ENCODE measurements at places on chromosomes 7 and 10.
A peak's percentile ranks its signal among the peaks of the same experiment; 100 is the strongest.

- DNase-seq: peak; percentile 61
These were observed at the start of gene NIPSNAP2 for GRCh38 chr7:55964261-55965099. Gene NIPSNAP2, plus strand, starts transcription at chr7:55964585. Its CDS starts 25 bp downstream, at chr7:55964610.

GRCh38 chr10:79293841-79294581 is 53.3 kb upstream of the PPIF start:
- peak; percentile 57 for DNase-seq

DNA sequence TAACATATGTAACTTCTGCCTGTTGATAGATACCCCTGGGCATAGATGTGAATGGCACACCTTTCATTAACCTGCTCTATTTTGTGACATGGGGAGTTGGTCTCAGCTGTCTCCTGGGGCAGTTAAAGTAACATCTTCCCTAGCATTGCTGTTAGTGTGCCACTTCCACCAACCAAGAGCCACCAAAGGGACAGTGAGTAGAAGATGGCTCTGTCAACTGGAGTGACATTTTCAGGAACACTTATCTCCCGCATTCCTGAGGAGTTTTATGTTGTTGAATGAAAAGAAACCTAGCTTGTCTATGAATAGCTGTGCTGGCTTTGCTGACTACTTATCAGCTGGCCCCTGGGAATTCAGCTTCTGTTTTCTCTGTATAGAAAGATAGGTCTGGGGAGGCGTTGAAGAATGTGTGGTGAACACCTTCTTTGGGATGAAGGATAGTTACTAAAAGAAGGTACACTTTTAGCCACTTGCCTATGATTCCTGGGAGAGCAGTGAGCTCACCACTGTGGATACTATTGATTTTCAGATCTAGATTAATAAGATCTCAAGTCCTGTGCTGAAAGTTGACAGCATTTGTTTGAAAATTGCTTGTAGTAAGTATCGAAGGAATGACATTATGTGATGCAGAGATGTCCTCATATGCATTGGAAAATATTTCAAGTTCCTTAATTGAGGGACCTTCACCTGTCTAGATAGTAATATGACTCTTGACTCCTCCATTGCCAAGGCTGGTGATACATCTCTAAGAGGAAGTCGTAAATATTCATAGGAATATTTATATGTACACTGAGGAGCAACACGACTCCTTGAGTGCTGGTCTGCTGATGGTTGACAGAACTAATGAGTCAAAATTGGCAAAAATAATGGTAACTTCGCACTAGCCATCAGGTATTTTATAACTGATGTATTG is 7.6 kb downstream of the STARD3NL start:
- no peak for DNase-seq

GRCh38 chr7:90713628-90714027 is 117.5 kb downstream of the CDK14 start:
- DNase-seq: no peak

- no peak for DNase-seq
These were observed 54.3 kb downstream of the ZNF438 start for GRCh38 chr10:30977385-30977784.

GRCh38 chr7:134781171-134781570 is 1.7 kb downstream of the CALD1 start:
- no peak for DNase-seq

All from stimulated activated naive B cell treated with anti-CD40 and anti-IgM and Interleukin-4, amounts not matched to agents 10 μg/mL and 1 μg/mL and 100 μg/mL, for 72 hours (primary cell).